ENCODE measurements at places on chromosomes 4 and X. TPM values are rescaled to one million over a fixed set of nuclear protein-coding genes. Genes with fewer than 3 reads are reported as not detected.

HTN3 gene
- total RNA-seq: not detected

PNMA6E gene
- not detected for total RNA-seq

CDS1 gene
- total RNA-seq: 28.6 TPM

HERC6 gene
- 20.7 TPM for total RNA-seq

GRCh38 chr4:38094419-38094818 lies 134.2 kb downstream of the PTTG2 start:
- DNase-seq: no peak
- no peak overlapping the region for H3K4me3 ChIP-seq
- H3K27ac ChIP-seq: no peak overlapping the region

- no peaks in the 10 kb centered on the region for H3K36me3 ChIP-seq
- no peak for DNase-seq
- no peaks in the 10 kb centered on the region for H3K4me1 ChIP-seq
- no peak overlapping the region for H3K4me3 ChIP-seq
- no peaks in the 10 kb centered on the region for H3K27me3 ChIP-seq
- no peak overlapping the region for H3K27ac ChIP-seq
Observed at GRCh38 chr4:61628727-61629126, 428.6 kb downstream of the ADGRL3 start.

DNA sequence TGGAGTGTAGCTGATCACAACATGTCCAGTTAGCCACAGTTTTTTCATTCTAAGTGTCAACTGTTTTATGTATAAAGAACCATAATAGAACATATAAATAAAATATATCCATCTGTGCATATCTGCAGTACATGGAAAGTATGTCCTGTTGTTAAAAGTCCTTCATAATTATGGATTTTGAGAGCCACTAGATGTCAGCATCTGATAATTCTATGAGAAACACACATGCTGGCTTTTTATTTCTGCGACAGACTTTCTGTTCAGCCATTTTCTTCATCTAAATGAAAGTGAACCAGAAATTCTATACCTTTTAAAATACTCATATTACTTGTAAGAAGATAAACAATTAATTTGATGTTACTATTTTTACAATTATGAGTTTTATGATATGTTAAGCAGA lies 251.5 kb downstream of the GPM6A start:
- H3K27me3 ChIP-seq: no peaks in the 10 kb centered on the region
- no peak overlapping the region for H3K4me3 ChIP-seq
- H3K36me3 ChIP-seq: no peaks in the 10 kb centered on the region
- no peak for DNase-seq

DNA sequence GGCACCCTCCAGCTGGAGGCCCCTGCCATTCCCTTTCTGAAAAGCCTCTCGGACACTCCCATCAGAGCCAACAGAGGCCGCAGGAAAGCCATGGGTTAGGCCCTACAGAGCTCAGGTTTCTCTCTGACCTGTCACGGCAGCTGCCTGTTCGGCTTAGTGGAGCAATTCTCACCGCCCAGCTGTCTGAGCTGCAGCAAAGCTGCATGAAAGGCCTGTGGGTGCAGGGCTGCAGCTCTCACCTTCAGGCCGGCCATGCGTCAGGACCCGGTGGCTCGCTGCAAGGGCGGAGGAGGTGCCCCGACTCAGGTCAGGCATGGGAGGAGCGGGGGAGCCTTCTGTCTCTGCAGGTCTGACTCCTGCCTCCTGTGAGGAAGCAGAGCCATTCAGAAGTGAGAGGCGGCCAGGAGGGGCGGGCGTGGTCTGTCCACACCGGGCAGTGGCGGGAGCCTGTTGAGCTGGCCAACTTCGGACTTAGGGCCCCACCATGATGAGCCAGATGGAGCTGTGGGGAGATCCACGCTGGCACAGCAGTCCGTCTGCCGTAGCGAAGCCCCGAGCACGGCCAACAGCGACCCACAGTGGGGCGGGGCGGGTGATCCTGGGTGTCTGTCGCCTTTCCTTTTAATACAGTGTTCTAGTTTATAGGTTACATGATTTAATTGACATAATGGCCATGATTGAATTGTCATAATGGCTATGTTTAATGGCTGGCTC lies 23.4 kb downstream of the PDE6B start:
- no peak overlapping the region for H3K4me3 ChIP-seq
- H3K4me1 ChIP-seq: no peaks in the 10 kb centered on the region
- H3K36me3 ChIP-seq: no peaks in the 10 kb centered on the region

- no peaks in the 10 kb centered on the region for H3K36me3 ChIP-seq
- H3K4me1 ChIP-seq: no peaks in the 10 kb centered on the region
- no peaks in the 10 kb centered on the region for H3K27me3 ChIP-seq
- H3K4me3 ChIP-seq: no peak overlapping the region
Observed at GRCh38 chr4:141275834-141276233, 55.1 kb downstream of the ZNF330 start.

DNA sequence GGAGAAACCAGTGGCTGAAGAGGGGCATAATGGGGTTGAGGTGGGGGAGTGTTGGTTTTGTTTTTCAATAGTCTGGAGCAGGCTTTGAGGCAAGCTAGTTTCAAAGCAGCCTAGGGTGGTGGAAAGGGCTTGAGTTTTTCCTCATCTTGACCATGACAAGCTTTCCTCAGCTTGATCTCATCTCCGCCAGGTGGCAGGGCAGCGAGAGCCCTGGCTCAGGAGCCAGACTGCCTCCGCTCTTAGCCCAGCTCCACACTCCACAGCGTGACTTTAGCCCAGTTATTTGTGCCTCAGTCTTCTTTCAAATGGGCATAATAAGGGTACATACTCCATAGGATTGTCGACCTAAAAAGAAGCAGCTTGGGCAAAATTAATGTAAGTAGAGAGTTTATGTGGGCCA lies 29.9 kb upstream of the SOWAHD start:
- H3K36me3 ChIP-seq: no peaks in the 10 kb centered on the region
- no peaks in the 10 kb centered on the region for H3K27me3 ChIP-seq
- no peak overlapping the region for H3K27ac ChIP-seq
- H3K4me1 ChIP-seq: no peaks in the 10 kb centered on the region

- no peaks in the 10 kb centered on the region for H3K36me3 ChIP-seq
- H3K27ac ChIP-seq: no peak overlapping the region
- H3K27me3 ChIP-seq: no peaks in the 10 kb centered on the region
- no peak overlapping the region for H3K4me3 ChIP-seq
- no peaks in the 10 kb centered on the region for H3K4me1 ChIP-seq
Observed at GRCh38 chr4:5467111-5467510, 241.2 kb downstream of the EVC2 start.

- H3K4me1 ChIP-seq: no peaks in the 10 kb centered on the region
- H3K27me3 ChIP-seq: no peaks in the 10 kb centered on the region
- no peak overlapping the region for H3K27ac ChIP-seq
- no peak overlapping the region for H3K4me3 ChIP-seq
- DNase-seq: no peak
Observed at GRCh38 chrX:57172544-57172943, 35.3 kb upstream of the SPIN2A start.

GRCh38 chrX:96244955-96245354 lies 439.7 kb upstream of the DIAPH2 start:
- no peaks in the 10 kb centered on the region for H3K4me1 ChIP-seq

GRCh38 chrX:81286608-81287007 lies 84.7 kb downstream of the SH3BGRL start:
- no peak overlapping the region for H3K4me3 ChIP-seq
- DNase-seq: no peak
- no peak overlapping the region for H3K27ac ChIP-seq
- no peaks in the 10 kb centered on the region for H3K36me3 ChIP-seq

GRCh38 chr4:924107-925096 lies 7.7 kb downstream of the GAK start:
- H3K36me3 ChIP-seq: peaks cover 9% of the 10 kb centered on the region
- no peak overlapping the region for H3K27ac ChIP-seq

DNA sequence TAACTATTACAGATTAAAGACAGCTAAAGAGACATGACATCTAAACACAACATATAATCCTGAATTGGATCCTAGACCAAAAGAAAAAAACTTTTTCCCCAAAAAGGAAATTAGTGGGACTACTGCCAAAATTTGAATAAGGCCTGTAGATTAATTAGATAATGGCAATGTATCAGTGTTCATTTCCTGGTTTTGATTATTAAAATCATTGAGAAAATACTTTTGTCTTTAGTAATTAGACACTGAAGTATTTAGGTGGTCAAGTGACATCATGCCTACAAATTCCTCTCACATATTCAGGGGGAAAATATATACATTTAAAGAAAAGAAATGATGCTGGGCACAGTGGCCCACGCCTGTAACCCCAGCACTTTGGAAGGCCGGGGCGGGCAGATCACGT lies 10.4 kb upstream of the USO1 start:
- peaks cover 6% of the 10 kb centered on the region for H3K4me1 ChIP-seq
- H3K4me3 ChIP-seq: no peak overlapping the region
- H3K27me3 ChIP-seq: no peaks in the 10 kb centered on the region
- H3K27ac ChIP-seq: no peak overlapping the region
- H3K36me3 ChIP-seq: no peaks in the 10 kb centered on the region

DNA sequence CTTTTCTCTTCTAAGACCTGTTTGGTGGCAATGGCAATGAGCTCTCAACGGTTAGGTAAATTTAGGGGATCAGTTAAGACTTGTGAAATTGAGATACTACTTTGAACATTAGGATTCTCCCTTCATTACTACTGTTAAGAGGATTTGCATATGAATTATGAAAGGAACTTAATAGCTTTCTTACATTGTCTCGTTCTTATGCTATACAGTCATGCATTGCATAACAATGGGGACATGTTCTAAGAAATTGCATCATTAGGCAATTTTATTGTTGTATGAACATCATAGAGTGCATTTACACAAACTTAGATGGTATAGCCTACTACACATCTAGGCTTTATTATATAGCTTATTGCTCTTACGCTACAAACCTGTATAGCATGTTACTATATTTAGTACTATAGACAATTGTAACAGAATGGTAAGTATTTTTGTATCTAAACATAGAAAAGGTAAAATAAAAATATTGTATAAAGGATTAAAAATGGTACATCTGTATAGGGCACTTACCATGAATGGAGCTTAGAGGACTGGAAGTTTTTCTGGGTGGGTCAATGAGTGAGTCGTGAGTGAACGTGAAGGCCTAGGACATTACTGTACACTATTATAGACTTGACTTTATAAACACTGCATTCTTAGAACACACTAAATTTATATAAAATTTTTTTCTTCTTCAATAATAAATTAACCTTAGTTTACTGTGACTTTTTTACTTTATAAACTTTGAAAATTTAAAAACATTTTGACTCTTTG lies 62.5 kb downstream of the PAQR3 start:
- no peak for DNase-seq
- H3K4me1 ChIP-seq: no peaks in the 10 kb centered on the region
- H3K27ac ChIP-seq: no peak overlapping the region
- no peak overlapping the region for H3K4me3 ChIP-seq
- H3K27me3 ChIP-seq: no peaks in the 10 kb centered on the region
- peaks cover 6% of the 10 kb centered on the region for H3K36me3 ChIP-seq

DNA sequence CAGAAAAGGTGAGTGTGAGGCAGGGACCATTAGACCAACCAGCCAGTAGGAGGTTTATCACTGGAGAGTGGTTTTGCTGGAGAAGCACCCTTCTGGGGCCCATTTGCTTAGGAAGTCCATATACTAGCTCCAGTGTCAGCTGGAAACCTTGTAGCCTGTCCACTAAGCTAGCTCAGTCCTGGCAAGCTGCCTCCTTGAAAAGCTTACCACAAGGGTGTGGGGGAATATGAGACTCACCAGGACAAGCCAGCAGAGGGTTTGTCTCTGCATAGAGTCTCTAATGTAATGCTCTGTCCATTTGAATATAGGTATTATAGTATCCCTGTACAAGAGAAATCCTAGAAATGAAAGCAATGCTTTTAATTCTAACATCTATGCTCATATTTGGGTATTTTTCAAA lies 86.3 kb downstream of the FBXL5 start:
- H3K27me3 ChIP-seq: no peaks in the 10 kb centered on the region
- H3K4me1 ChIP-seq: no peaks in the 10 kb centered on the region
- no peak overlapping the region for H3K27ac ChIP-seq
- DNase-seq: no peak

All from esophagus squamous epithelium (tissue), 5 donors.